ENCODE measurements at places on chromosomes 7 and 10.
A peak's percentile ranks its signal among the peaks of the same experiment; 100 is the strongest.

- DNase-seq, result no peak
These were observed 28.6 kb downstream of the DENND11 start for GRCh38 chr7:141673346-141673745.

GRCh38 chr10:48449501-48450232, 143.2 kb downstream of the MAPK8 start:
- DNase-seq, result no peak

GRCh38 chr10:48691812-48692528, 7.3 kb downstream of the WDFY4 start:
- no peak for DNase-seq

- DNase-seq, result no peak
These were observed 50.2 kb downstream of the MTURN start for GRCh38 chr7:30184791-30185487.

DNA sequence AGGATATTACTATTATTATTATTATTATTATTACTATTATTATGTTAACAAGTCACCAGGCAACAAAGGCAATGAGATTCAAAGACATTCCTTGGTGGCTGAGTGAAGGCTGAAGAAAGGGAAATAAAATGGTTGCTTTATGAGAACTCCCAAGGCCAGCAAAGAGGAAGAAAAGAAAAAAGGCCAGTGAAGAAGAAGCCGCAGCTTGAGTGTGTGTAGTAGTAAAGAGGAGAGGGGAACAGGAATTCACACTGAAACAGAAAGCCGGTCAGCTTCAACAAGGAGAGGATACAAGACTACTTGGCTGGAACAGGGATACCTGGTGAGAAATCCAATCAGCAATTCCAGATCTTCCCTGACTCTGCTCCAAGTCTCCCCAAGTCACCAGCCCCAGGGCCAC, 42.4 kb downstream of the PLXNA4 start:
- no peak for DNase-seq

DNA sequence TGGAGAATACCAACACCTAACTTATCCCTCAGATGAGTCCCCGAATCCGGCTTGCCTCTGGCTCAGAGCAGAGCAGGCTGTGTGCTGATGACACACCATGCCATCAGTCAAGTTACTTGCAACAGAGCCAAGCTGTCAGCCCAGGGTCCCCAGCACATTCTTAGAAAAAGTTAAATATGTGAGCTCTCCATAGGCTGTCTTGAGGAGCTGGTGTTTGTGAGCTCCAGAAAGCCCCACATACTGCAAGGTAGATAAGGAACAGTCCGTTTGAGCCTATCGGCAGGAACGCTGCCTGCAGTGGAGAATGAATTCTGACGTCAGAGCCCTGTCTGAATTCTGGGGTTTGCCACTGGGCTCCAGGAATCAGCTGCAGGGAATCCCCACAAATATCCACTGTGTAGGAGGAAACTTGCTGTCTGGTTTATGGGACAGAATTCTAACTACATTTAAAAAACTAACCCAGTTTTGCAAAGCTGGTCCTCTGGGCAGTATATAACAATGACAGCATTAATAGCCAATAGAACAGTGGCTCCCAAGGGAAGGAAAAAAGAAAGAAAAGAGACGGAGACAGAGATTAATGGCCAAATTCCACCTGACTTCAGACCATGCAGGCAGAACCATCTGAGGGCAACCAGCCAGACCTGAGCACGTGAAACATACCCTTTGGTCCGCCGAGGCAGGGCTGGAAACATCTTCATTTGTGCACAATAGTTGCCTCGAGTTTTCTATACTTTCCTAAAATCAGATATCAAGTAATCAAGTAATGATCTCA, 3.6 kb downstream of the SFXN4 start:
- no peak for DNase-seq

GRCh38 chr10:95356190-95356955, 65.6 kb upstream of the PDLIM1 start:
- no peak for DNase-seq

GRCh38 chr10:109866168-109866994, 56.9 kb downstream of the XPNPEP1 start:
- DNase-seq, result no peak

DNA sequence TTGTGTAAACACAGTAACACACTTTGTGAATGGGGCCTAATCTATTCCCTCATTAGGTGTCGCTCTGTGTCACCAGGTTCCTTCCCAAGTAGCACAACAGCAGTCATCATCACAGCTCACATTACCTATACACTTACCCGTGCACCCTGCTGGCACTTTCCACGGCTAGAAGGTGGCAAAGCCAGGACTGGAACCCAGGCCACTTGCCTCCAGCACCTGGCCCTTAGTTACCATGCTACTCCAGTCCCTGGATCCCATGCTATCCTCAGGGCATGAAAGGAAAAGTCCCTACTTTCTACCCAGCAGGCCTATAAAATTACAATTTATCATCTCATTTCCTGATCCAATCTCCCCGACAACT, 18.4 kb downstream of the SMURF1 start:
- no peak for DNase-seq

DNA sequence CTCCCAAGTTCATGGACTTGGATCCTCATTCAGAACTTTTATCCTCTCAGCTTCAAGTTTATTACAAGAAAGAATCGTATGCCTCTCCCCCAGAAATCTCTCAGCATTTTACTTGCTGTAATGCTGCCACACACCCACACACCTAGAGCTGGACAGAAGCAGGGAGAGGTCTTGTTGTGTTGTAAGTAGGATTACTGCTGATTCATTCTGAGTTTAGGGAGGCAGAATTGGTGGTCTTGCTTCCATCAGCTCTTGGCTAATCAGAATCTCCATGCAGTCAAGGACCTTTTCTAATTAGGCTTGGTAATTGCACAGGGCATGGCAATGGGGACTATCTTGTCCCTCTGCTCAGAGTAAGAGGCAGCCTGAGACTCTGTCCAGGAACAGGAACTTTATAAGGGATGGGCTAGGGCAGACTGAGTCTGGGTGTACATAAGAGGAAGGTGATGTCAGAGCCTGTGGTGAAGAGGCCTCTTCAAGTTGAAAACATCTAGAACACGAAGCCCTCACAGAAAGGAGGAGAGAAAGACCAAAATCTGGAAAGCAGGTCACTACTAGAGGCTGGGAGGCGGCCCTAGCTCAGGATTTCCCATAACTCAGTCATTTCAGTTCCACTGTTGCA, 7.0 kb upstream of the PTPRE start:
- DNase-seq, result no peak

- no peak for DNase-seq
These were observed 42.5 kb upstream of the KMT2E start for GRCh38 chr7:104971290-104972071.

DNA sequence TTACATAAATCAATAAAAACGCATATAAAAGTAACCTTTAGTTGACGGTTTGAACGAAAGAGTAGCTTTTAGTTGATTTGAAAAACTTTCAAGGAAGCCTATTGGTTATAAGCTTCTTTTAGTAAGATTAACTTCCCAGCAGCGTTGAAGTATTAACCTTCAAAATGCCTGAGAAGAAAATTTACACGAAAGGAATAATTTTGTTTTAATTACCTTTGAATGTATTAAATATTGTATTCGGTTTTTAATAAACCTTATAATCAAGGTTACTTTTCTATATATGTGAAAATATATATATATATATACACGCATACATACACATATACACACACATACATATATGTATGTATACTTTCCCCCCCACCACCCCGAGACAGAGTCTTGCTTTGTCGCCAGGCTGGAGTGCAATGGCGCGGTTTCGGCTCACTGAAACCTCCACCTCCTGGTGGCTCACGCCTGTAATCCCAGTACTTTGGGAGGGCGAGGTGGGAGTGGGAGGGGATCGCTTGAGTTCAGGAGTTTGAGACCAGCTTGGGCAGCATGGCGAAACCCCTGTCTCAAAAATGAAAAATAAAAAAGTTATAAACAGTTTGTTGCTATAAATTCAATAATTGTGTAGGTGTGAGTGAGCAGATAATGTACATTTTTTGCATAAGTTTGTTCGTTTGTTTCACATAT, 57.6 kb upstream of the EZH2 start:
- peak; percentile 66 for DNase-seq

DNA sequence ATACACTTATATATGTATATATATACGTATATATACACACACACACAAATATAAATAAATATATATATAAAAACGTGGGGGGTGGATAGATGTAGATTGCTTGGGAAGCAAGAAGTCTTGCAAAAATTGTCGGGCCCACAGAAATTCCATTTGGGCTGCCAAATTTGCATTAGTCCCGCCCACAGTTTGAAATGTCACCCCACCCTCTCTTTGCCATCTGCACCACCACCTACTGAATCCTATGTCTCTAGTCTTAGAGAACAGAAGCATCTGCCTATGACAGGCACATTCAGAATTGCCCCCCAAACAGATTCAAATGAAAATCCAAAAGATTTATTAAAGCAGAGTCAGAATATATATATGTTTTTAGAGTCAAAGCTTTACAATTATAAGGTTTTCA, 25.6 kb upstream of the CACNA2D1 start:
- DNase-seq, result no peak

- DNase-seq, result no peak
These were observed 4.7 kb upstream of the IGF2BP3 start for GRCh38 chr7:23474829-23475575.

- DNase-seq, result no peak
These were observed 23.5 kb downstream of the TMEM229A start for GRCh38 chr7:124009321-124009720.

GRCh38 chr7:111677848-111678247, 115.6 kb upstream of the IMMP2L start:
- no peak for DNase-seq

DNA sequence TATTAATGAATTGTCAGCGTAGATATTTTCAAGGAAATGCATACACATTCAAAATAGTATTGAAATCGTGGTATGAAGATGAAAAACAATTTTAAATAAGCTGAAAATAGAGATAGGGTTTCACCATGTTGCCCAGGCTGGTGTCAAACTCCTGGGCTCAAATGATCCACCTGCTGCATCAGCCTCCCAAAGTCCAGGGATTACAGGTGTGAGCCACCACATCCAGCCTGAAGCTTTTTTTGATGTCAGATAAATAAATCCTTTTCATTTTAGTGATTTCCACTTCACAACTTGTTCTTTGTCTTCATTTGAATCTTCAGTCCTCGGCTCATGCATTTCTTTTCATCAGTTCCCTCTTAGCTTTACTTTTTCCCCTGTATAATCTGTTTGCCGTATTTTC, 4.6 kb downstream of the CDK13 start:
- no peak for DNase-seq

GRCh38 chr10:24854256-24854655, 98.2 kb downstream of the PRTFDC1 start:
- no peak for DNase-seq

DNA sequence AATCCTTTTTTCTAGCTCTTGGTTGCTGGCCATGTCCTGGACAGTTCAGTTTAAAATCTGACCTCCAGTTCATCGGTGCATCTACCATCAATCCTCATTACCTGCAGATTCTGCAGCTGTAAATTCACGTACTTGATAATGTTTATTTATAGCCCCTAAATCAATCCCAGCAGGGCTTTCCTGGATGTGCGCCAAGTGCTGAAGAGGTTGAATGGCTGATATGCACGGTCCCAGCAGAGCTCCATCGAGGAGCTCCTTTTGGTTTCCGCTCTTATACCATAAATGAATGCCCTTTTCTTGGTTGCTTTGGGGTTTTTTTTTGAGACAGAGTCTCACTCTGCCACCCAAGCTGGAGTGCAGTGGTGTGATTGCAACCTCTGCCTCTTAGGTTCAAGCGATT, 91.2 kb upstream of the CCZ1B start:
- DNase-seq, result no peak

DNA sequence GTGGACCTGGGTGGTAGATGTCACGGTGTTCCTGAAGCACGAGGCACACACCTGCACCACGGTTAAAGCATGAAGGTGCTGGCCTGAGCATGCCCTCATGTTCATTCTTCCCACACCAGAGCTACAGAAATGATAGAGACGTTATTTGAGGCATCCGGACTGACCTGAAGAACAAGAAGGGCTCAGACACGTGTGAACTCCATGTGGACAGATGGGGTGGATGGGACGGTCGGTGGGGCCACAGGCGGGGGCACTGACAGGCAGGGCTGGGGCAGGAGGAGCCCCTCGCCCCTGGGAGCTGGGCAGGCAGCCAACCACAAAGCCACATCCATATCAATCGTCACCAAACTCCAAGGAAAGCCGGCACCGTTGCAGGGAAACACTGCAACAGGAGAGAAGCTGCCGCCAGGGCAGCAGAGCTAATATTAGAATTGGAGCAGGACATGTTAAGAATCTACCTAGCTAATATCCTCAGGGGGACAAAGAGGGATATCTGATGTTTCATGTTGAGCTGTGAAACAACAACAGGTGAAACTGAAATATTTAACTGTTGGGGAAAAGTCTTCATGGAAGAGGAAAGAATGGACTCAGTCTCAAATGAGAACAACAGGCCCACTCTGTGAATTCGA, 37.8 kb upstream of the DIP2C start:
- no peak for DNase-seq

DNA sequence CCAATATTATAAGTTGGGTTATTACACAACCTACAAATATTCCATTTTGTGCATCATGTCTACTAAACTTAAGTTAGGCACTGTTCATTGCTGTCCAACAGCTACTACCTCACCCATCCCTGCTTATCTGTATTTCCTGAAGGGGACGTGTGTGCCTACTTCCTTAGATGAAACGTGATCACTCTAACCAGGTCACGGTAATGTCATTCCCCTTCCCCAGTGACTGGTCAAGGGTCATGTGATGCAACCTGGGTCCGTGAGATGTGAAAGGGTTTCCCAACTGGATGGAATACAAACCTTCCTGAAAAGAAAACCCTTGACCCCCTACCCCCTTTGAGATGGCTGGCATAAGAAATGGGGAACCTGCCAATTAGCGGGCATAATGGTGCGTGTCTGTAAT, 1.6 kb upstream of the NSMCE4A start:
- no peak for DNase-seq

GRCh38 chr7:157430721-157431120, 93.9 kb downstream of the DNAJB6 start:
- DNase-seq, result no peak

DNA sequence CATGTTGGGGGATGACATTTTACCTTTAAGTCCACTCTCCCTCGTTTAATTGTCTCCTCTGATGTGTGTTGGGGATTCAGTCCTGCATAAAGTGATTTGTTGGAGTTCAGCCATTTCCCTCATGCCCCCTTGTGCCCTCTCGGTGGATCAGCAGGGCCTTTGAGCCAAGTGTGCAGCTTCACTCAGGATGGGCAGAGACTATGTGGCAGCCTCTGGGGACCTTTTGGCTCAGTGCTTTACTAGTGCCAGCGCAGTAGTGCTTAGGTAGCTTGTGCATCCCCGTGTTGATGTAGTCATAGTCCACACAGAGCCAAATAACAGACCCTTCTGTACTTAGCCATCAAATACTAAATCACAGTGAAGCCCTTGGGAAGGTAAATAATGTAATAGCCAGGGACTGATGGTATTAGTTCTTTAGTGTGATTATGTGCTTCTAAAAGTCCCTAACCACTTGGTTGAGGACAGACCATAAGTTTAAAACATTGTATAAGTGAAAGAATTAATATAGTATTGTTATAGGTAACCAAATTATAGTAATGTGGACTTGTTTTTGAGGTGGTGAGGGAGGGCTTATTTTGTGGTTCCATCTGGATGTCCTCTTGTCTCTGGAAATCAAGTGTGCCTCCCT, 11.4 kb downstream of the BUB3 start:
- DNase-seq, result no peak

GRCh38 chr7:75914169-75914654, 743 bp upstream of the POR start:
- no peak for DNase-seq
